Renal cortex interstitium (tissue), 15 donors: ENCODE measurements at places on chromosomes 2 and 18. TPM values are rescaled to one million over a fixed set of nuclear protein-coding genes. Genes with fewer than 3 reads are reported as not detected.

Gene NT5DC4
- polyA plus RNA-seq: 0.18 TPM

GRCh38 chr2:131419441-131419840 lies 55.5 kb upstream of the RAB6D start:
- DNase-seq: no peak

DNA sequence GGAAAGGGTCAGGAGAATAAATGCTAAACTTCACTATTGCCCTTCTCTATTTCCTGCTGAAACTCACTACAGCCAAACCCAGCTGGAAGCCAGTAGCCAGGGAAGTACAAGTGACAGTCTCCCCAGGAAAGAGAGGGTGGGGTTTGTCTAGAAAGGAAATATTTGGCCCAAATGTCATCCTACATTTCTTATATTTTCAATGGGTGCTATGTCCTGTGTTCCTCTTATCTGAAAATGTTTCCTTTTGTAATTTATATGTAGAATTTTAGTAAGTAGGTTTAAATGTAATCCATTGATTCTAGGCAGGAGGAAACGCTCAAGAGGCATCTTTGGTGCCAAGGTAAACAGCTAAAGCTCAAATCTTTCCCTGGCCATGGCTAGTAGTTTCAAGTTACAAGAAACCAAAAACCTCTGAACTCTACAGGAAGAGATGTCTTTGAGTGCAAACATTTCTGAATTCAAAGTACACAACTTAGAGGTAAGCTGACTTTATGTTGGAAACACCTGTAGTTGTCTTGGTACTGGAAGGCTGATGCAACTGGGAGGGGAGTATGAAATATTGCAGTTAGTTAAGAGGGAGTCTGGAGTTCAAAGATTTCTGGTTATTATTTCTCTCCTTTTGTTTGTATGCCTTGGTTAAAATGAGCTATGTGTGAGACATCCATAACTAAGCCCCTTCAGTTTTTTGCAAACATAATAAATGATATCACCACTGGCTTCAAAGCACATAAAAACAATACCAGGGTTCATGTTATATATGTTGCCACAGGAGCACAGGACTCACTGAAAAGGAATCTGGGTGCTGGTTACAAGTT lies 356.1 kb upstream of the ZC3H15 start:
- no peak for DNase-seq

GRCh38 chr2:124523096-124523495 lies 498.0 kb downstream of the CNTNAP5 start:
- DNase-seq: no peak

DNA sequence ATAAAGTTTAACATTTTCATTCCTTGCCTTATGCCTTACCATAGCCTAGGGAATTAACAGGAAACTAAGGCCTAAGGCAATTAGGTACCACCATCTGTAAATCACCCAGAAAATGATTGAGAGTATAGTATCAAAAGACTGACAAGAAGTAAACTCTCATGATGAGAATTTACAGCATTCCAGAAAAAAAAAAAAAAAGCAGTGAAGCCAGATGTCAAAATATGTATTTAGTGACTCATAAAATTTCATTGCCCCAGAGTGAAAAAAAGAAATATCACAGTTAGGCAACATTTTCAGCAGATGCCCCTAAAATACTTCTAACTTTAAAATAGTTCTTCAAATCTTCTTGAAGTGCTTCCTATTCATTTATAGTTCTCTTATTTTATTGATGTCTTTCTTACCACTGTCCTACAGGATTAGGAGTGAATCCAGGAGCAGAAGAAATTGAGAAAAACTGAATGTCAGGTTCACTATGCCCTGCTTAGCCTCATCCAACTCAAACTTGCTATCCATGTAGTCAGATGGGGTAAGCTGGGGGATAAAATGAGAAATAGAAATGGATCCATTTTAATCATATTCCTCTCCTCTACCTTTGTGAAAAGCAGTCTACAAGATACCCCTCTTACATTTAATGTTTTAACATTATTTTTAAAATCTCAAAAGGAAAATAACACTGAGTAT lies 57.3 kb upstream of the TANK start:
- no peak for DNase-seq

- no peak for DNase-seq
Observed at GRCh38 chr2:105087273-105087672, 49.4 kb downstream of the MRPS9 start.

DNA sequence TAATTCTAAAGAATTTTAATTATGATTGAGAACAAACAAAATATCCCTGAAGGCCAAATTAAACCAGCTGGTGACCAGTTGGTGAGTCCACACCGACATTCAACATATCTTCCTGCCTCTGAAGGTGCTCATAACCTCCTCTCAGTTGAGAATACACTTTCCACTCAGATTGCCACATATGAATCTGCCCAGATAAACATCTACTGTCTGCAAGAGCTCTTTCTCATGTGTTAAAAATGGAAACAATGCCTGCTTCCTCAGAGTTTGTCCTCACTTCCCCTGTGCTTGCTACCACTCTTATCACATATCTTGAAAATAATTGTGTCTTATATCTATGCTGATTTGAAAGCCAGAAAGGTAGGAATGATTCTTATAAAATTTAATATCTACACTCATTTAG lies 177.7 kb upstream of the GULP1 start:
- DNase-seq: no peak

- no peak for DNase-seq
Observed at GRCh38 chr2:57885742-57886141, 160.9 kb upstream of the VRK2 start.

DNA sequence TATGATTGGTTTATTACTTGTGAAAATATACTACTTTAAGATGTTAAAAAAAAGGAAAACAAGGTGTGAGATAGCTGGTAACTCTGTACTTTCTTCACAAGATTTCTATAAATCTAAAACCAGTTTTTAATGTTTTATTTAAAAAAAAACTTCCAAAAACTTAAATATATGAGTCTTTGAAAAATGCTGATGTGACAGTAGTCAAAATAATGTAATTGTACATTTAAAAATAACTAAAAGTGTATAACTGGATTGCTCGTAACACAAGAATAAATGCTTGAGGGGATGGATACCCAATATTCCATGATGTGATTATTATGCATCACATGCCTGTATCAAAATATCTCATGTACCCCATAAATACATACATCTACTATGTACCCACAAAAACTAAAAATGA lies 464.9 kb downstream of the NYAP2 start:
- DNase-seq: no peak

- DNase-seq: no peak
Observed at GRCh38 chr2:98744595-98744994, 13.7 kb upstream of the MGAT4A start.

- DNase-seq: no peak
Observed at GRCh38 chr2:1147873-1148612, 197.4 kb downstream of the SNTG2 start.

- no peak for DNase-seq
Observed at GRCh38 chr2:226446406-226447001, 353.1 kb downstream of the IRS1 start.

DNA sequence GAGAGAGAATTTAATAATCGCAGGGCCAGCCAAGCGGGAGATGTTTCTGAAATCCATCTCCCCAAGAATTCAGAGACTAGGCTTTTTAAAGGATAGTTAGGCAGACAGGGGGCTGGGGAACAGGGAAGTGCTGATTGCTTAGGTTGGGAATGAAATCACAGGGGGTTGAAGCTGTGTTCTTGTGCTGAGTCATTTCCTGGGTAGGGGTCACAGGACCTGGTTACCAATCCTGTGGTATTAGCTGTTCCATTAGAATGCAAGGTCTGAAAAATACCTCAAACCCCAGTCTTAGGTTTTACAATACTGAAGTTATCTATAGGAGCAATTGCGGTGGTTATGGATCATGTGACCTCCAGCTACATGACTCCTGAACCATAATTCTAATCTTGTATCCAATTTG lies 4.6 kb downstream of the SP140 start:
- no peak for DNase-seq

DNA sequence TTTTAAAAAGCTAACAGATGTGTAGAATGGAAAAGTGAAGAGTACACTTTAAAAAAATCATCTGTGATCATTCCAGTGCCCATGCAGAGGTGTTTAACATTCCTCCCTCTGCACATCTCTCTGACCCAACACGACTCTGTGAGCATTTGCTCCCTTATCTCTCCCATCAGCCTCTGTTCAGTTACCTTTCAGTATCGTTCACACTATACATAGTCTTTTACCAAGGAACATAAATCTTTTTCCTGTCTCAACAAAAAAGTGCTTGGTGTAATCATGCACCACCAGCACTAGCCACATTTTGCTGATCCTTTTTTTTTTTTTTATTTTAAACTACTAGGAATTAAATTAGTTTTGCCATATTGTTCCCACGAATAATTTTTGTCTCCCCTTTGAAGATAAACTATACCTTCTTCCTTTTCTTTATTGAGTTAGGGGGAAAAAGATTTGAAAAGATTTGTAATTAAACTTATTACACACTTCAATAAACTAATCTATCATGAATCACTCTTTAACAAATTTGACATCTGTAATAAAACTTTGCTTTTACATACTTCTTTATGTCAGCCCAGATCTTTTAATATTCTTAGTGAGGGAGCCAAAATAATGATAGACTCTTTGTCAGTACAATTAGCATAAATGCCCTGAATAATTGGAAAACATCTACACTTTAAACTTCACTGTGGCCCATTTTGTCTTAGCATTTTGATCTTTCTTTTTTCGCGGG lies 489.8 kb upstream of the FANCL start:
- no peak for DNase-seq

Gene KIAA2012
- 0.10 TPM for polyA plus RNA-seq

- no peak for DNase-seq
Observed at GRCh38 chr2:206275312-206276055, 1.0 kb downstream of the ZDBF2 start.

DNA sequence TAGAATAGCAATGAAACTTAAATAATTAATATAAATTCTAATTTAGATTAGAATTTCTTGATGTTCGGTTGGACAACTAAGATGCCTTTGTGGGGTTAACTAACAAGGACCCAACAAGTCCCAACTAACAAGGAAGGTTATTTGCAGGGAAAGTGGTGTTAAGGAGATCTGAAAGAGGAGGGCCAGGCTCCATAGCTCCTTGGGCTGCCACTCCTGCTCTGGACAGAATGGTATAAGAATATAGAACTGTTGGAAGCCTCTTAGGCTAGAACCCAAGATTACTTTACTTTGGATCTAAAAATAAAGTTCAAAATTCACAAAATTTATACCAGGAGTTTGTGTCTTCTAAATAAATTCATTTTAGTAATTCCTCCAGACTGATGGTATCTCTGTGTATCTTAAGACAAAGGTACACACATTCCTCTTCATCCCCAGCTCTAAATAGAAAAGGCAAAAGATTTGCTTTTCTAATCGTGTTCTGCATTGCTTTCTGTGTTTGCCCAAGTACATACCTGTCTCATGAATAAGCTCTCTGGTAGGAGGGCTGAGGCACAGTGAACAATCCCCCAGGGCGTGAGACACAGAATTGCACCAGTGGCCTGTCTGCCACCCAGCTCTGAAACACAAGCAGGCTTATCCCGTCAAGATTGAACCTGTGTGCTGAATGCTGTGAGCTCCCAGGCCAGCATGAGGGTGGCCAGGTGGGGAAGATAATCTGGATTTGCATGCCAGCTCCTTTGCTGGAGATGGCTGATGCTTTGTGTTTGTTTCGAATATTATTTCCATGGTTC lies 176.0 kb downstream of the ACKR3 start:
- no peak for DNase-seq

DNA sequence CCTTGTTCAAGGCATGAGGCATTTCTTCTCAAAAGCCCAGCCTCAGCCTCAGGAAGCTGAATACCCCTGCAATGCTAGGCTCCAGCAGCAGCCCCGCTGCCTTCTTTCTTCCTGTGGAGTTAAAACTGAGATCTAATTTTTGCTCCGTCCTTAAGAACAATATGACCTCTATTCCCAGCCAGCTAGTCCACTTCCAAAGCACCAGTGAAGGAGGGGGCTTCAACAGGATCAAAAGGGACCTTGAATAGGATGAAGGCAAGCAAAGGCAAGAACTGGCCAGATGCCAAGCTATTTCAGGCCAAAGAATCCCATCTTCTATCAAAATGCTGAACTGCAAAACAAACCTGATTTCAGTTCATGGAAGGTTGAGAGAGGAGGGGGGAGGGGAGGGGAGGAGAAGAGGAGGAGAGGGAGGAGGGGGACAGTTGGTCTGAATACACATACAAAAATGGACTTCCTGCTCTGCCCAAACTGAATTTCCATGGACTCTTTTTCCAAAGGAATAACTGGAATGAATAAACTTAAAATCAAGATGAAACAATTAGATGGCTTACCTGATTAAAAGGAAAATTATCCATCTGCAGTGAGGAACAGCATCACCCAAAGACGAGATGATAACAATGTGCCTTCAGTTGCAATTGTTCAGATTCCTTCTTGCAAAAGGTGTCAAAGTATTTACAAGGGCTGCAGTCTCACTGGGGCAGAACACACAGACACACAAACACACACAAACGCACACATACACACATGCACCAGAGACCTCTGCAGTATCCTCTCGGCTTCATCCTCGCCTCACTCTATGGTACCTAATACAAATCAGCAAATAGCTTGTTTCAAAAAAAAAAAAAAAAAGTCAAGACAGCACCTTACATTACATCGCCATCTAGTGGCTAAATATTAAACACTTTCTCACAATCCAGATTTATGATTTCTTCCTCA lies at the start of gene SCN1A:
Gene SCN1A (minus strand): TSS at position 804 of the 939 bp plus-strand sequence. CDS start 54,399 bp downstream, outside the sequence.
- no peak for DNase-seq

DNA sequence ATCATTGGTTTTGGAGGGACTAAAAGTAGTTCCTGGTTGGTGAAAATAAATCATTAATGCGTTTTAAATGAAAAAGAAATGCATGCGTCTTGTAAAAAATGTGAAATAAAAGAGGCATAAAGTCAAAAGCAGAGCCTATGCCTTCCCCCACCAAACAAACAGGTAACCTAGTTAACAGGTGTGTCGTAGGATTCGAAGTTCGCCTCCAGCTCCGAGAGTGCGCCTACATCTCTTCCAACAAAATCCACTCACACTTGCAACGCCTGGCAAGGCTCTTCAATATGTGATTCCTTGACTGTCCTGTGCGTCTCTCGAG lies 677 bp upstream of the SMAD4 start:
- no peak for DNase-seq

Gene POTEC
- polyA plus RNA-seq: 0.08 TPM

Gene IL1RL2
- polyA plus RNA-seq: 2.0 TPM

DNA sequence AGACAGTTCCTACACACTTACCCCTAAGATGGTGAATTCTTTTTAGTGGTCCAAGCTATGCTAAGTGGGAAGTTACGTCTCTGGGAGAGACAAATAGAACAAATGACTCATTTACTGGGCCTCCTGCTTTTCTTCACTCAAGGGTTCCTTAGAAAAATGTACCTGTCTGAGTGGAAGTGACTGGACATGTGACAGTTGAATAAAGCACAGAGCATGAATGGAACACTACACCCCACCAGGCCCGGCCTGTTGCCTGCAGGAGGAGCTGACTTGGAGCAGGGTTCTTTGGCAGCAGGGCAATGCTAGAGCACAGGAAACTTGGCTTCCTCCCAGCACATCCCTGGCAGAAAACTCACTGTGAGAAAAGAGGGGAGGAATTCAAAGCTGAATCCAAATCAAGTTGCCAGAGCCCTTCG lies 451.0 kb upstream of the SETBP1 start:
- DNase-seq: no peak

- DNase-seq: no peak
Observed at GRCh38 chr2:65193446-65193845, 34.2 kb upstream of the ACTR2 start.

Gene TGFA
- polyA plus RNA-seq: 19.2 TPM
